ENCODE measurements at places on chromosomes 1 and 21.

DNA sequence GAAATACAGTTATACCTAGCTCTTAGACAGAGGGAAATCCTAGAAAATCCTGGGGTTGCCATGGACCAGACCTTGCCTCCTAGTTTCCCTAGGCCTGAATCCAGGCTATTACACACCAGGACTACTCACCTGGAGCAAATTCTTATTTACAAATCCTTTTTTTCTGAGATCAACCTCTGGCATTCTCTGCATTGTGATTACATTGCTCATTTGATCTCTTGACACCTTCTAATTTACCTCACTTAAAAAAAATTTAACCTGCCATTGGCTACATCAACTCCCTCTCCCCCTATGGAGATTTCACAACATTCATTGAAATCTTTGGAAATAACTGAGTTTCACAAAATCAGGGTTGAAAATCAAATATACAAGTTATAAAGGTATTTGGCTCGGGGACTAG lies 2.9 kb upstream of the C1orf105 start:
- no peak for DNase-seq

DNA sequence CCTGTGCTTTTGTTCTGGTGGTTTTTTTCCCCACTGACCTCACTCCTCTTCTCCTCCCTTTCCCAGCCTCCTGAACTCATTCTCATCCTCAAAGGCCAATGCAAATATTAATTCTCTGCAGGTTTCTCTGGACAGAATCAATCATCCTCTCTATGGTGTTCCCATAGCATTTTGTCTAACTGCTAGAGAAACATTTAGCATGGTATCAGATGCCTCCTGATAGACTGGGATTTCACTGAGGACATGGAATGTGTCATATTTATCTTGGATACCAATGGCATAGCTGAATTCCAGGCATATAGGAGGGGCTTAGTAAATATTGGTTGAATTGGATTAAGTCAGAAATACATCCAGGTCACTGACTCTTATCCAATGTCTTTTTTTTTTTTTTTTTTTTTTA lies 46.1 kb upstream of the SRP9 start:
- DNase-seq, result no peak

- no peak for DNase-seq
Observed at GRCh38 chr1:163240705-163241104, 38.0 kb upstream of the RGS5 start.

DNA sequence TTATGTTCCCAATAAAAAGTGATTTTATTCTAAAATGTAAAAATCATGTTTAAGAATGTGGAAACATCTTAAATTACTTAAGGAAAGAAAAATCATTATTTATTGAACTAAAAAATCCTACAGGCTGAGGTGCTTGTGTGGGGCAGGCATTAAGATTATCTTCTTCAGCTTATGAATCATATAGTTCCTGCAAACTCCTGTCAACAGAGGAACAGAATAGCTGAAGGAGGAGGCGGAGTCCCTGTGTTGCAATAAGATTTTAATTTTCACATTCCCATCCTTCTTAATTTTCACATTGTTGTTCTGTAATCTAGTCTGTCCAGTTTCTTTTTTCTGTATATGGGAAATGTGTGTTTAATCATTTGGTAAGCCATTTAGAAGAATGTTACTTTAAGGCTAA lies 20.6 kb upstream of the OLFML3 start:
- DNase-seq, result no peak

DNA sequence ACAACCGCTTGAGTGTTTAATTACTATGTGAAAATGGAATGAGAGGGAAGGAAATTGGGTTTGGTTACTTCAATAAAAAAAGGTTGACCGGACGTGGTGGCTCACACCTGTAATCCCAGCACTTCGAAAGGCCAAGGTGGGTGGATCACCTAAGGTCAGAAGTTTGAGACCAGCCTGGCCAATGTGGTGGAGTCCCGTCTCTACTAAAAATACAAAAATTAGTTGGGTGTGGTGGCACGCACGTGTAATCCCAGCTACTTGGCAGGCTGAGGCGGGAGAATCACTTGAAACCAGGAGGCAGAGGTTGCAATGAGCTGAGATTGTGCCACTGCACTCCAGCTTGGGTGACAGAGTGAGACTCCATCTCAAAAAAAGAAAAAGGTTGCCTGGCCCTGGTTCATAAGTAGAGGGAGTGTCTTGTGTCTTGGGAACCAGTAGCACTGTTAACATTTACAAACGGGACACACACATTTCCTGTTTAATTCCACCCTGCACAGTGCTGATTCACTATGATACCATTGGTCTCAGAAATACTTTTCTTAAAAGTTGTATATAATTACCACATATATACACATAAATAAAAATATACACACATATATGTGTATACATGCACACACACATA lies 27.6 kb upstream of the CLDN14 start:
- DNase-seq, result no peak

DNA sequence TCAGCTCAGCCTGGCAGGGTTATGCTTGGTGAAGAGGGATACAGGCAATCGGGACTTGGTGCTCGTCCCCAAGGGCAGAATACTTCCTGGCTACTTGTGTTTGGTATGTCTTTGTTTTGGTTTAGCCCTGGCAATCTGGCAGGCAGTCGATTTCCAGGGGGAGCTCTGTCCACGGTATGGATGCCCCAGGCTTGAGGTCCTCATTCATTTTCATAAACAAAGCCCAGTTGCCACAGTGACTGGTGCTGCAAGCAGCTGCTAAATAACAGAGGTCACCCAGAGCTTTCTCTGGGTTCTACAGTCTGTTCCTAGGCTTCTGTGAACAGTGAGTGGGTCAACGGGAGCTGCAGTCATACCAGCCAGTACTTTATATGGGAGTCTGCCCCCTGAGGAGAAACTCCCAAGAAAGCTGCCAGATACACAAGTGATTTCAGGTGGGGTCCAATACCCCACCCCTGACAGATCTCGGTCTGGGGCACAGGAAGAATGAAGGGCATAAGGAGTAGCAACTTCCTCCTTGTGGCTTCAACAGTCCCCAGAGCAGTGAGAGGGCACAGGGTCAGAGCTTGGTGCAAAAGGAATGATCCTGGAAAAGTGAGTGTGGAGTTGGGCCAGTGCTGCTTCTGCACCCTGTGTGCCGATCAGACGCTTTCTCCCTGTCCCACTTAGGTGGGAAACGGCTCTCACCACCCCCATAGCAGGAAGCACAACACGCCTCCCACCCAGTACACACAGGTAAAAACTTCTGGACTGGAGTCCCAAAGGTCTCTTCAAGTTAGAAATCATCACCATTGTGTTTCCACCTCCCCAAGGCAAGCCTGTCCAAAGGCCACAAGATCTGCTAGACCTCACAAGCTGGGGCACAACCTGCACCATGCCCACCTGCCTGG lies 55.5 kb downstream of the TGFBR3 start:
- DNase-seq, result peak; percentile 86

GRCh38 chr21:46598581-46599572 lies 6.0 kb downstream of the S100B start:
- no peak for DNase-seq

DNA sequence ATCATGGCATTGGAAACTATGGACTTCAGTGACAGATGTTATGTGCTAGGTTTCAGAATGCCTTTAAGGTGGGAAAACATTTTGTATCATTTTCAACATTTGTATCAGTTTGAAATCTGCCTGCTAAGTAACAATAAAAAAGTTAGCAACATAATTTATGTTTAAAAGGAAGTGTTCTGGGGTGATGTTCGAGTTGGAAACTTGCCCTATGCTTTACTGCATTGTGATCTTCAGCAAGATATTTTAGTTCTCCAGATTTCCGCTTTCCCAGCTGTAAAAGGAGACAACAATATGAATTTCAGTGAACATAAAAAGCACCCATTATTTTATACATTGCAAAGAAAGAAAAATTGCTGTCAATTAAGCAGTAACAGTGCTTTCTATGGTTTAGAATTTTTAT lies 187.4 kb downstream of the DISC1 start:
- DNase-seq, result no peak

GRCh38 chr1:51897699-51898031 lies 19.1 kb upstream of the NRDC start:
- DNase-seq, result no peak

GRCh38 chr1:187641015-187641414 lies 812.3 kb downstream of the PLA2G4A start:
- no peak for DNase-seq

GRCh38 chr1:24282491-24282890 lies 36.7 kb upstream of the GRHL3 start:
- no peak for DNase-seq

GRCh38 chr1:224668984-224669383 lies 52.9 kb downstream of the CNIH3 start:
- no peak for DNase-seq

GRCh38 chr1:111643097-111643496 lies 23.5 kb downstream of the RAP1A start:
- no peak for DNase-seq

DNA sequence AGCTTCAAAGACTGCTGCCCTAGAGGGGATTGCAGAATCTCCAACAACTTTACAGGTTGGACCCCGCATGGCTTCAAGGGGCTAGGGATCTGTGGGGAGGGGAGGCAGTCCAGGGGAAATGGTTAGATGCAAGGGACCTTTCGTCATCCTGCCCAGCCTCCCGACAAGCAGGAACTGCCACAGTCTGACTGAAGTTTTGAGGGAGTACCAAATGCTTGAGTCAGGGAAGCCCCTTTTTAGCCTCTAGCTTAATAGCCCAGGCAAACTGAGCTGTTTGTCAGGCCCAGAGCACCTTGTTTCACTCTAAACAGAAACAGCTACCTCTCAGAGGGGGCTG lies 1.1 kb downstream of the TOR3A start:
- no peak for DNase-seq

DNA sequence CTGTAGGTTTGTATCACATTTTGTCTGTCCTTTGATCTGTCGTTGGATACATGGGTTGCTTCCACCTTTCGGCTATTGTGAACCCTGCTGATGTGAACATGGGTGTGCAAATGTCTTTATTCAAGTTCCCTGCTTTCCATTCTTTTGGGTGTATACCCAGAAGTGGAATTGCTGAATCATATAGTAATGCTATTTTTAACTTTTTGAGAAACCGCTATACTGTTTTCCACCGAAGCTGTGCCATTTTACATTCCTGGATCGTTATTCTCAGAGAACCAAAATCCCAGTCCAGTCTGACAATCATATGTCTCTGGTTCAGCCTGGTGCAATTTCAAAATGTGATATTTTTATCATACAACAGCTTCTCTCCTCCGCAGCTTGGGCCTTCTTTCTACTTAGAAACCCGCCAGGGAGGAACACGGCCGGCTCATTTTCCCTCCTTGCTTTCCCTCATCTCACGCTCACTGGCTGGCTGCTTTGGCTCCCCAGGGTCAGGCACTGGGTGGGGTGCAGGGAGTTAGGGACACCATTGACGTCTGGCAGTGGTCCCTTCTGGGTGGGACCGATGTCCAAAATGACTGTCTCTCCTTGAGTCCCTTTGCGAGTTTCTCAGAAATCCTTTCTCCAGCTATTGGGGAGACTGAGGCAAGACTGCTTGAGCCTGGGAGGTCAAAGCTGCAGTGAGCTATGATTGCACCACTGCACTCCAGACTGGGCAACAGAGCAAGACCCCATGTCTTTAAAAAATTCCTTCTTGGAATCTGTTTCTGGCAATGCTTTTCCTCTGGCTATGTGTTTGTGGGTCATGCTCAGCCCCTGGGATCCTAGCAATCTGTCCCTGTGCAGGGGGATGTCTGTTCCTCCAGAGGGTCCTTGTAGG lies 73.5 kb upstream of the AKT3 start:
- DNase-seq, result no peak

GRCh38 chr1:25554886-25555752 lies 11.7 kb downstream of the LDLRAP1 start:
- DNase-seq, result no peak

DNA sequence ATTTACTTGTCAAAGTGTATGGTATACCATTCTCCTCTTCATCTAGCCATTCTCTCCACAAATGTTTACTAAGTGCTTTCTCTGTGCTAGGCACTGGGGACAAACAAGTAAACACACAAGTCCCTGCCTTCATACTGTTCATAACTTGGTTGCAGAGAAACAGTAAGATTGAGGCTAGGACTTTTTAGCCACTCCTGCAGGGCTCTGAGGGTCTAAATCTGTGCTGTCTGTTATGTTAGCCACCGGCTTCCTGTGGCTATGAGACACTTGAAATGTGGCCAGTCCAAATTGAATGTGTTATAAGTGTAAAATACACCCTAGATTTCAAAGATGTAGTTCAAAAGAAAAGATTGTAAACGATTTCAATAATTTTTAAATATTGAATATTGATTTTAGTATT lies 50.2 kb downstream of the AZIN2 start:
- no peak for DNase-seq

GRCh38 chr1:94020764-94021579 lies 100.0 kb downstream of the ABCA4 start:
- DNase-seq, result no peak

DNA sequence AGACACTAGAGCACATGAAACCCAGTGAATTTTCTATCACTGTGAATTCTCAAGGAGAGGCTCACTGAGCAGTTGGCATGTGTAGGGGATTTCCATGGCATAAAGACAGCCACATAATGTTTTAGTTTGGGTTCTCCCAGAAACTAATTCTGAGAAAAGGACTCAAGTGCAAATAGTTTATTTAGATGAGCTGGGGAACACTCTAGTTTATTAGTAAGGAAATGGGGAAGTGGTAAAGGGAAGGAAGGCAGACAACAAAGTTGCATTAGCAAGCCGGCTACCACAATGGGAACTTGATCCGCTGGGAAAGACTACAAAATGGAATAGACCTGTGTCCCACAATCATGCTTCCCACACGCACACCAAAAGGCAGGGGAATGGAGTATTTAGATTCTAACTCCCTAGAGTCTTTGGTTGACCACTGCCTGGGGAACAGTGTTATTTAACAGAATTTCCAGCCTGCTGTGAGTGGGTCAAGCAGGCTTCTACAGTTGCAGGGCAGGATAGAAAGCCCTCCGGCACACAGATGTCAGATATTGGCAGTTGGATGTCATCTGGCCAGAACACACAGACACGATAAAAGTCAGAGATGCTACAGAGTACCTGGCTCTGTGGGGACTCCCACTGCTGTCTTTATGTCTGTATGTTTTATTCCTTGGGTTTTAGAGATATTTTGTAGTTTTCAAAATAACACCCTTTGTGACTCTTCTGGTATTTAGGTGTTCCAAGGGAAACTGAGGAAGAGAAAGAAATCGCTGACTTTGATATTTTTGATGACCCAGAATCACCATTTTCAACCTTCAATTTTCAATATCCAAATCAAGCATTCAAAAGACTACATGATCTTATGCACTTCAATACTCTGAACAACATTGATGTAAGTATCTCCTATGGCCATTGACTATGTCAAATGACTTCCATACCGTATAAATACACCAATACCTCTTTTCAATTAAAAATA lies 150.1 kb downstream of the PLA2G4A start:
- no peak for DNase-seq

DNA sequence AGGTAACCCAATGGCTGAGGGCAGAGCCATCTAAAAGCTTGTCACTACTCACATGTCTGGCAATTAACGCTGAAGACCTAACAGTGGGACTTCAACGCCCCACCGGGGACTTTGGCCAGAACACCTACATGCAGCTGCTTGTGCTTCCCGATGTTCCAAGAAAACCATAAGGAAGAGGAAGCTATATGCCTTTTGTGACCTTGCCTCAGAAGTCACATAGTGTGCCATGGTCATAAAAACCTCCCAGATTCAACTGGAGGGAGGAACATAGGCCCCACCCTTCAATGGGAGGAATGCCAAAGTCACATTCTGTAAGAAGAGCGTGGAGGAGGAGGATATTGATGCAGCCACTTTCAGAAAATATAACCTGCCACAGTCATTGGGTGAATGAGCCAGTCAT lies 147.8 kb upstream of the MAGI3 start:
- no peak for DNase-seq
